ENCODE measurements at places on chromosomes 4 and X. TPM values are rescaled to one million over a fixed set of nuclear protein-coding genes. Genes with fewer than 3 reads are reported as not detected.

ETDB gene
- total RNA-seq = not detected

DNA sequence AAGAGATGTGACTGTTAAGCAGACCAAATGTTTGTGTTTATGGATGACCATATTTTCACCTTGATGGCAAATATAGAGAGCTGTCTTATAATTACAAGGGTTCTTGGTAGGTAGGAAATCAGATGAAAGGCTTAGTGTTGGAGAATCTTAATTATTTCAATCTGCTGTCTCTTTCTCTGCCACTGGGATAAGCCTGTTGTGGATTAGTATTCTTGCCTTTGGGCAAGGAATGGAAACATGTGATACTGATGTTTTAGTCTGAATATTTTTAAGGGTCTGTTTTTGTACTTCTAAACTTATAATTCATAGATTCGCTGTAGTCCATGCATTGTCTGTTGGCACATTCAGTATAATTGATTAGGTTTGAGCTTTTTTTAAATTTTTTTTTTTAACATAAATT, 23.7 kb upstream of the NUDT6 start:
- no peak for DNase-seq

DNA sequence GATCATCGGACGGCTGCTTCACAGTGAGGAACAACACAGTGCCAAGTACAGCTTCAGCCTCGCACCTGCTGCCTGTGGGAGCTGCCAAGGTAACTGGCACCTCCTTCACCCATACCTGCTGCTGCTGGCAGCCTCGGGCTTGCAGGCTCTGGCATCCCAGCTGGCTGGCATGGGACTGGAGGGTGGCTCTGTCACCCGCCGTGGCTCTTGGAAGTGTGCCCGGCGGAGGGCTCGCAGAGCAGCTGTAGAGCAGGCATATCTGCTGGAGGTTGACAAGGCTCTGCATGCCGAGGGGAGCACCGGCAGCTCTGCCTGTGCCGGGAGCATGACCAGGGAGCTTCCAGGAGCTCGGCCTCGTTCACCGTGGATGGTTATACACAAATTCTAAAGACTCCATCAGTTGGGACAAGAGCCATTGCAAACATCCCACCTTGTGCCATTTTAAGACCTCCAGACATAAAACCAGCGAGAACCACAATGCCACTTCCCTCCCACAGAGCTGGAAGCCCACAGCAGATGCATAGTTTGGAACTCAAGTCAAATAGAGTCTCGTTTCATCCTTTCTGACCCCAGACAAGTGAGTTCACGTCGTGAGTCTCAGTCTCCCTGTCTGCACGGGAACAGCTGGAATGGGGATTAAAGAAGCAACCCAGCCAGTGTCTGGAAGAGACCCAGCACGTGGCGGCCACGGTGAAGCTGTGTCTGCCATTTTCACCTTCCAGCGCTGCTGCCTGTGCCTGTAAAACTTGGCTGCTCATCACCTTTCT, 84.3 kb upstream of the PSAPL1 start:
- peaks cover 14% of the 10 kb centered on the region for H3K27me3 ChIP-seq
- peak overlapping the region; percentile 34 for H3K27ac ChIP-seq

- no peaks in the 10 kb centered on the region for H3K36me3 ChIP-seq
- no peaks in the 10 kb centered on the region for H3K27me3 ChIP-seq
- no peak for DNase-seq
- H3K27ac ChIP-seq = no peak overlapping the region
- H3K4me1 ChIP-seq = peaks cover 14% of the 10 kb centered on the region
Observed at GRCh38 chr4:109005523-109005922, 242.7 kb upstream of the ETNPPL start.

GRCh38 chrX:91331476-91331875, 103.2 kb upstream of the PABPC5 start:
- H3K36me3 ChIP-seq = no peaks in the 10 kb centered on the region
- no peak overlapping the region for H3K27ac ChIP-seq
- H3K4me1 ChIP-seq = no peaks in the 10 kb centered on the region

- H3K36me3 ChIP-seq = peaks cover 67% of the 10 kb centered on the region
- no peak overlapping the region for H3K27ac ChIP-seq
- no peak overlapping the region for H3K4me3 ChIP-seq
- H3K27me3 ChIP-seq = no peaks in the 10 kb centered on the region
- no peak for DNase-seq
Observed at GRCh38 chrX:13763489-13763888, 28.9 kb downstream of the OFD1 start.
